H7 (cell line): ENCODE measurements at places on chromosomes 13 and 19. TPM values are rescaled to one million over a fixed set of nuclear protein-coding genes. Genes with fewer than 3 reads are reported as not detected.

The EGLN2 gene
- total RNA-seq = 110 and 148 TPM in 2 replicates

DNA sequence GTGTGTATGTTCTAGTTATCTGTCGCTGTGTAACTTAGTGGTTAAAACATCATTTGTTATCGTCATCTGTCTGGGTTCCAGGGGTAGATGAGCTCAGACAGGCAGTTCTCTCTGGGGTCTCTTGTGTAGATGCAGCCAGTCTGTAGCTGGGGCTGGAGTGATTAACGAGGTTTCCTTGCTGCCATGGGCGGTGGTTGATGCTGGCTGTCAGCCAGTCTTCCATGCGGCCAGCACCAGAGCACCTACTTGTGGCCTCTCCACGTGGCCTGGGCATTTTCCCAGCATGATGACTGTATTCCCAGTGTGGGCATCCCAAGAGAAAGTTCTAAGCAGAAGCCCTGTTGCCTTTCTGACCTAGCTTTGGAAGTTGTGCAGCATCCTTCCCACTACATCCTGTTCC is 10.7 kb downstream of the ERCC5 start:
- DNase-seq = no peak

The ACTMAP gene
- total RNA-seq = 3.1 and 4.7 TPM in 2 replicates

- no peak for DNase-seq
Observed at GRCh38 chr13:36924001-36924400, 4.0 kb upstream of the SMAD9 start.
